ENCODE measurements at places on chromosomes 6 and 20.

DNA sequence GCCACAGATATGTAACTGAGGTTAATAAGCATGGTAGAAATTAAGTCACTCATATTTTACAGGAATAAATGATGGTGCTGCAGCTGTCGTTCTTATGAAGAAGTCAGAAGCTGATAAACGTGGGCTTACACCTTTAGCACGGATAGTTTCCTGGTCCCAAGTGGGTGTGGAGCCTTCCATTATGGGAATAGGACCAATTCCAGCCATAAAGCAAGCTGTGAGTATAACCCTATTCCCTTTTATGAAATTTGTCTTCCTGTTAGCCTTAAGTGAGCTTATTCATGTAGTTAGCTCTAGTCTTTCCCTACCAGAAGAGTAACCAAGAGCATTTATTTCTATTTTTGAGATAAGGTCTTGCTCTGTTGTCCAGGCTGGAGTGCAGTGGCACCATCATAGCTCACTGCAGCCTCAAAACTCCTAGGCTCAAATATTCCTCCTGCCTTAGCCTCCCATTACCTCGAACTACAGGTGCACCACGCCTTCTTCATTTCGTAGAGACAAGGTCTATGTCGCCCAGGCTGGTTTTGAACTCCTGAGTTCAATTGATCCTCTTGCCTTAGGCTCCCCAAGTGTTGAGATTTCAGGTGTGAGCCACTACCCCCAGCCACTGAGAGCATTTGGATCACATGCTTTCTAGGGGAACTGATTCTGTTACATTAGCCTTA lies 12.0 kb downstream of the TCP1 start:
- no peak for DNase-seq

DNA sequence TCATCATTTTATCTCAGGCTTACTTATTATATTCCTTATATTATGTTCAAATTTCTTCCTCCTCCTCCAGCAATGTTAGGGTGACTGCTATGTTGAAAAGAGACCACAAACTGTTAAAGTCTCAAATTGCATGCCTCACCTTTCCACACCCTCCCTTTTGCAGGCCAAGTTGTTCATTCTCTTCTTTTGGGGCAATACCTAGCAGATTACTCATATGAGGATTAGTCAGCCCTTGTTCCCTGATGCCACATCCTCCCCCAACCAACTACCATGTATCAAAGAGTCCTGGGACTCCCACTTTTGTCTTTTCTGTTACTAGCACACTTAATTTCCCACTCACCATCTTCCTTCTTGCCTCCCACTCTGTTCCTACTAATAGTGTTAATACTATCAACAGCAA lies 434.7 kb downstream of the BCKDHB start:
- no peak for DNase-seq

- no peak for DNase-seq
Observed at GRCh38 chr20:8151372-8151771, 19.3 kb downstream of the PLCB1 start.

GRCh38 chr20:18048176-18048575 lies 9.5 kb downstream of the OVOL2 start:
- DNase-seq: no peak

GRCh38 chr20:49587111-49587570 lies 19.2 kb upstream of the PTGIS start:
- DNase-seq: no peak

DNA sequence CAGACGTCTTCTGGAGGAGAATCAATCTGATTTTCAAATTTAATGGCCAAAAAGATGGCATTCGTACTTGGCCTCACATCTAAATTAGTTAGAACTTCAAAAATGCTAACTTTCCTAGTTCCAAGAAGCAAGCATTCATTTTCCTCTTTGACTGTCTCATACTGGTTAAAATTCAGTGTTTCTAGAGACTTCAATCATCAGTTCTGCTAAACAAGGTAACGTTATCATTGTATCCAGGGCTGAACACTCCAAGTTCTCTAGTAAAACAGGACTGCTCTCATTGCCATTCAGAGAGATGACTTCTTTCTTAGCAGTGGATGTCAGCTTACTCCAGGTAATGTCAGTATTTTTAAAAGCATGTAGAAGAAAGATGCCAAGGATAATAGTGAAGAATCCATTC lies 34.6 kb upstream of the ENTPD6 start:
- no peak for DNase-seq

DNA sequence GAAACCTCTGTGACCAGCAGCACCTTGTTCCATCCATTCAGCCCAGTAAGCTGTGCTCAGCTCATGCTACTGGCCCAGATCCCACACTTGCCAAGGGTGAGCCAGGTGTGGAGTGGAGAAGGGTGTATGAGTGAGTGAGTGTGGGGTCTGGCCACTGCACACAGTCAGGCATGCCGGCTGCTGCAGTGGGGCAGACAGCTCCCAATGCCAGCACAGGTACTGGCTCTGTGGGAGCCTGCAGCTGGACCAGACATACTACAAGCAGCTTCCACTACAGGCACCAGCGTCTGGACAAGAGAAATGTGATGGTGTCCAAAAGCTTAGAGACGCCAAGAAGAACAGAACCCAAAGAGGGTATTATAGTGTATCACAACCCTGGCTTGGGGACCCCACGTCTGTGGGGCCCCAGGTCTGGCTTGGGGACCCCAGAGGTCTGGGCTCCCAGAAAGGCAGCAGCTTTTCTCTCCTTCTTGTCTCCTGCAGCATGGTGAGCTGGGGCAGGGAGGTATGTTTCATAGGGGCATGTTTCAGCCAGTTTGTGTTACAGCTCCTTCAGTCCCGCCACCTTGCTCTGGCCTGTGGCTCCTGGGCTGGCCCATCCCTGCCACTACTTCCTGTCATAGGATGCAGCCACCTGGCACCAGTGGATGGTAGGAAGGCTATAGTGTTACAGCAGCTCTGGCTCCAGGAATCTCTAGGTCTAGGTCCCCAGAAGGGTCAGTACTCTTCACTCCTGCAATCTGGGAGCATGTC lies 152.4 kb upstream of the HSF2 start:
- no peak for DNase-seq

GRCh38 chr6:134316733-134317431 lies 1.0 kb downstream of the SGK1 start:
- DNase-seq: no peak

Measured in activated T-cell treated with anti-CD3 and anti-CD28 coated beads for 1 hour (primary cell).